NCI-H2029 treated with DMSO at 0.1 percent for 48 hours (cell line): ENCODE measurements at places on chromosomes 11 and 22.

- no peak for DNase-seq
Observed at GRCh38 chr22:40218723-40219294, 41.1 kb downstream of the TNRC6B start.

DNA sequence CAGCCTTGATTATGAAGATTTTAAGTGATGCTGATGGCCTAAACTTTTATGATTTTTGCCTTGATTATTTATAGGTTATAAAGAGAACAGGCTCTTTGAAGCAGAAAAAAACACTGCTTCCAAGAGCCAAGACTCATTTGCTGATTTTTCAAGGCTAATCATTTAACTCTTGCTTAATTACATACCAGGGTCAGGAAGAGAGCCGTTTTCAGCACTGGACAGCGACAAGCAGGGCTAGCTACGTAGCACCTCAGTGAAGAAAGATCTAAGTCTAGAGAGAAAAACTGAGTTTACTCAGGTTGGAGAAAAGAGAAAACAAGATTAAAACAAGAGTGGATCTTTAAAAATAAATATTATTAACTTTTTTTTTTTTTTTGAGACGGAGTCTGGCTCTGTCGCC lies 615.4 kb upstream of the B3GAT1 start:
- DNase-seq = no peak

DNA sequence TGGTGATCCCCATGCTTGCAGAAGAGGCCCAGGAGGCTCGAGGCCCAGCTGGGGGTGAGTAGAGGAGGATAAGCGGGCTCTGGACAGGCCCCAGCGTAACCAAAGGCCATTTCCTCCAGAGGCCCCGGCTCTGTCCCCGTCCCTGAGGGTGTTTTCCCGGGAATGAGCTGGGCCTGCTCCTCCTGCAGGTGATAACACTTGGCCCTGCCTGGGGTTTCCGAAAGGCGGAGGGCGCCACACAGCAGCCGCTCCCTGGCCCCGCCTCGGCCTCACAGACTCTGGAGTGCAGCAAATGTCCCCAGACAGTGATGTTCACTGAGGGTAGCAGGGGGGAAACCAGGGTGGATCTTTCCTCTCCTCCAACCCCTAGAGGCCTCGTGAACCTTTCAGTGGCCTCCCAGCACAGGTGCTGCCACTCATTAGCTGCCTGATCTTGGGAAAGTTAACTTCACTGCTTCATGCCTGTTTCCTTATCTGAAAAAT lies 10.5 kb upstream of the MGAT3 start:
- DNase-seq = no peak

DNA sequence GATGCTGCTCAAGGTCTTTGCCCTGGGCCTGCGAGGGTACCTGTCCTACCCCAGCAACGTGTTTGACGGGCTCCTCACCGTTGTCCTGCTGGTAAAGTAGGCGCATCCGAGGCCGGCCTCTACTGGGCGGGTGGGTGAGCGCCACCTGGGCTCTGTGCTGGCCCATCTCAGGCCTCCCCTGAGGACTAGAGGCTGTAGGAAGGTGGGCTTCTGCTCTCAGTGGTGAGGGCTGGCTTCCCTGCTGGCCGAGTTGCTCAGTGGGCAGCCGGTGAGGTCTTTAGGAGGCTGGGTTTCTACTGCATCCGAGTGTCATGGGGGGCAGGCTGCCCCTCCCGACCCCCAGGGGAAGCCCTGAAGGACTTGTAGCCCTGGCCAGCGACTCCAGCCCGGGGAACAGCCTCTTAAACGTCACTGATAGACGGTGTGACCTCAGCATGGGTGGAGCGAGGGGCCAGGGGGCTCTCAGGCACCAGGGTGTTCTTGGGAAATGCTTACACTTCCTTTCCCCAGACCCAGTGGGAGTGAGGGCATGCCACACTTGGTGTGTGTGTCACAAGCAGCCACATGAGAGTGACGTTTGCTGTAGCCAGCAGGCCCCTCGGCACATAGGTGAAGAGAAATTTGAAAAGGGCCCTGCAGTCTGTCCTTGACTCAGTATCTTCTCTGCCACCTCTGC lies 30.3 kb downstream of the TPCN2 start:
- DNase-seq = no peak

GRCh38 chr22:45090497-45090910 lies 73.2 kb upstream of the NUP50 start:
- no peak for DNase-seq

- DNase-seq = no peak
Observed at GRCh38 chr11:46237248-46238077, 40.0 kb upstream of the CREB3L1 start.

DNA sequence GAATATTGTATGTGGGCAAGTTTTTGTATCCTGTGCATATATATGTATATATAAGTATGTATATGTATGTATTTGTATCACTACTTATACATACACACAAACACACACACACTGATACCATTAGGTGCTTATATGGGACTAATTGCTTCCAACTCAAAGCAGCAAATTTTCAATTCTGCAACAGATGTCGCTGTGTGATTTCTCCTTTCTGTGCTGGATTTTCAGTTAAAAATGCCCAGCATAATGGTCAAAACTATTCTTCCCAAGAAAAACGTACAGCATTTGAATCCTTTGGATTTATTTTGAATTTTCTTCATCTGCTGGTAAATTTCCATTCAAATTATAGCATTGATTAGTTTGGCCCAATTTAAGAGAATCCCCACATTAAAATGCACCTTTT lies 4.3 kb downstream of the CADM1 start:
- DNase-seq = no peak

GRCh38 chr11:78336877-78337553 lies 80.6 kb downstream of the GAB2 start:
- no peak for DNase-seq

DNA sequence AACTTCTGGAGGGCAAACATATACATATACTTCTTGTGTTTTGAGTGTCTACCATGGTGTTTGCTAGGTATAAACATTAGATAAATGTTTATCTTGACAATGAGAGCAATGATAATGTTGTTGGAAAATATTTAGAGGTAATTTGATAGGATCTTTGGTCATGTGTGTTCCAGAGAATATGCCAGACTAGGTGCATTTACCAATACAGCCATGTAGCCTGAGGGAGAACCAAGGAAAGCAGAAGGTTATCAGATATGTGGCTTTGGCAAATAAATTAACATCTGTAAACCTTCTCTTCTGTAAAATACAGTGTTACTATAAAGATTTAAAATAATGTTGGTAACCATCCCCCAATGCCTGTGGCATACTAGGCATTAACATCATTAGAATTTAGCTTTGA lies 226.8 kb downstream of the C11orf87 start:
- DNase-seq = no peak

DNA sequence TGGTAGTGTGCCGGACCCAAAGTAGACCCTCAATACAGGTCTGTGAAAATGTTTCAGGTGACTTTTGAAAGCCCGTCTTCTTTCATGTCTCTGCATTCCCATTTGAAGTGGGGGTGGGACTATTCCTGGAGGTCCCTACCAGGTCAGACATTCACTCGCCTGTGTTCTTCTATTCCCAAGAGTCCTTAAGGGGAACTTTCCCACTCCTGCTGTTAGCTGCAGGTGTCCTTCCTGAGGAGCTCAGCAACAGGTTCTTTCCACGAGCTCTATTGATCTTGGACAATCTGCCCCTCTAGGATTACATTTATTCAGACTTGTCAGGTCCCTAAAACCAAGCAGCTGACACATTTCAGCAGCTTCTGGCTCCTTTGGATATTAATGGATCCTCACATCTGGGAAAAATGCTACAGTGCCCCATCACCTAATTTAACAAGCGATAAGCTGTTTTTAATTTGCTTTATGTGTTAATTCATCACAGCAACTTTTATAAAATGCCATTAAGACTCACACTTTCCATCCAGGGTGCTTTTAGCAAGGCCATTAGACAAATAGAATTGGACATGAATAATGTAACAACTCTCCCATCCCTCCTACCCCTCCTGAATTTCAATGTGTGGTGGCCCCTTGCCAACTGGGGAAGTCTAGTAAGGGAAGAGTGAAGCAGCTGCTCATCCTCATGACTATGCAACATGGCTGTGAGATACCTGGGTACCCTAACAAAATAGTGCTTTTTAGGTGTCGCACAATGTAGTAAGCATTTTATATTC lies 259.5 kb upstream of the CCDC90B start:
- no peak for DNase-seq

GRCh38 chr11:16356761-16357393 lies 531 bp upstream of the SOX6 start:
- DNase-seq = no peak

DNA sequence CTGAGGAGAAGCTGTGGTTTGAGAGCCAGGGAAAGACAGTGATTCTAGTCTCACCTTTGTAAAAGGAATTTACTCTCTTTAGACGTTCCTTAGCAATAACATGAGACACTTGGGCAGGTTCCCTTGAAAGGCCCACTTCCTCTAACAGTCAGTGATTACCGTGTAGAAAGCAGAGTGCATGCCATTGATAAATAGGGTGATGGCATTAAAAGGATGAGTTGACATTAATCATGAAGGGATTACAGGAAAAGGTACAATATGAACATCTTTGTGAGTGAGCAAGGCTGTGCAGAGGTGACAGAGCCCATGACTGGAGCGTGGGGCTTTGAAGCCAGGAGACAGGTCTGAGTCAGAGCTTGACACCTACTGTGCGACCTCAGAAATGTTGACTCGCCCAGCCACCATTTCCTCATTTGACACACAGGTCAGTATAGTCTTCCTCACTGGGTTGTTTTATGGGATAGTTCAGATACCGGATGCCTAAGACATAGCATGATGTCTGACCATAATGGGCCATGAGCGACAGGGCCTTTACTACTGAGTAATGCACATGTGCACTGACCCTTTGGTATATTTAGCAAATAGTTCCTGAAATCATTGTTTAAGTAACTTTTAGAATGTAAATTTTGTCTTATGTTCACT lies 341.7 kb upstream of the MTNR1B start:
- DNase-seq = no peak

DNA sequence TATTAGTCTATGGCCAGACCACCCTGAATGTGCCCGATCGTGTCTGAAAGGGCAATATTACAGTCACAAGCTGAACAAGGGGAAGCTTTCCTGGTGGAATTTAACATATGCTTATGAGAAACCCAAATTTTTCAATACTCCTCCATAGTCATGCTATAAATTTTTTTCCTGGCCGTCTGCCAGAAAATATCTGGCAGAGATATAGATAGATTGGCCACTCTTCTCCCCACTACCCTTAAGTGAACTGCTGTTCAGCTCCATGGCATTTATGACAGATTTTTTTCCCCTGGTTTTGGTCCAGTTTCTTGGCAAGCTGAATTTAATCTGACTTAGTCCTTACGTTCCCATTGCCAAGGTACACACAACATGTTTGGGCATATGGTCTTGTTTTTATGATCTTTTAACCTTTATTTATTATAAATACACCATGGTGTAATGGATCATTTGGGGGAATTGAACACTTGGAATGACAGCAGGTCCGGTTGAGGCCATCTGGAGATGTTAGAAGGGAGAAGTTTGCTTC lies 328.5 kb downstream of the CNTN5 start:
- no peak for DNase-seq
